Liver (tissue), 10 donors: ENCODE measurements at places on chromosomes 2 and 18.

- DNase-seq: no peak
These were observed 370.7 kb upstream of the MEX3C start for GRCh38 chr18:51568151-51568550.

DNA sequence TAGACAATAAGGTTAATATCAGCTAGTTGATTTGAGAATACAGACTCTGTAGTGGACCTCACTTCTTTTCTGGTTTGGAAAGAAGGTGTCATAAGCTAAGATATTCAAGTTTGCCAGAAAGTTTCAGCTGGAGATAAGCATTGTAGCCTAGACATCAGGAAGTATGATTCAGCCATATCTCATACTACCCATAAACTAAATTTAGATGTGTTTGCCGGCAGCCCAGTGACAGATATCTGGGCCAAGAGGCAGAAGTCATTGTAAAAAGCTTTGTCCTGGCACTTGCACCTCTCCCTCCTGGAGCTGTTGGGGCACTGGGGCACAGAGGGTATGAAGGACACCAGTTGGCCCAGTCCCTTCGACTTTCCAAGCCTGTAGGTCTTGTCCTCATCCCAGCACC lies 128.0 kb downstream of the EPHA4 start:
- DNase-seq: no peak

DNA sequence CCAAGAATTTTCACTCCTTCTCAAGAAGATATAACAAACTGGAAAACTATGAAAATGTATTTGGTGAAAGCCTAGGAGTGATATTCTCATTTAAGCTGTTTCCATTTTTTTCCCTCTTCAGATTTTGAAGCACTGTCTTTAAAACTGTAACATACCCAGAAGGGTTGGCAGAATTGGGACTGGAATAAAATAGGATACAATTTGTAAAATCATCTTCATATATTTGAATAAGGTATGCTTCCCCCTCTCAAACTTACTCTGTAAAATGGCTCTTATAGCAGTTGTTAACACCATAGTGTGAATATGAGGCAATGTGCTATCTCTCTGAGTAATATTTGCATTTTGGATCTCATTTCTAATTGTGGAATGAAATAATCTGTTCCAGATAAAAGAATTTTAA lies 676.4 kb downstream of the ARHGAP15 start:
- DNase-seq: no peak

GRCh38 chr2:153214337-153214736 lies 264.2 kb downstream of the RPRM start:
- DNase-seq: no peak

GRCh38 chr18:44857081-44857480 lies 176.4 kb downstream of the SETBP1 start:
- no peak for DNase-seq

DNA sequence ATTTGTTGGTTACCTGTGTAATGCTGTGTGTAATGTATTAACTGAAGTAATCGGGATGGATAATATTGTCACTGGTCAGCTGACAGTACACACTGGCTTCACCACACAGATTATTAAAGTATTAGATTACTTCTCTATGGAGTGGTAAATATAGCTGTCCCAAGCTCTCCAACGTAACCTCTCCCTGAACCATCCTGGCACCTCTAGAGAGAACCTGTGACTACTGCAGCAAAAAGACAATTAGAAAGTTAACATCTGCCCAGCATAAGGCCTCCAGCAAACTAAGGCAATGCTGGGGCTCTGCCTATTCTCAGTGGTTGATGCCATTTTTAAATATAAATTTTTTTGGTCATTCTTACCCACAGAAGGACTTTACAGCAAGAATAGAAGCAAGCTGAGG lies 351.3 kb downstream of the GPD2 start:
- DNase-seq: no peak

DNA sequence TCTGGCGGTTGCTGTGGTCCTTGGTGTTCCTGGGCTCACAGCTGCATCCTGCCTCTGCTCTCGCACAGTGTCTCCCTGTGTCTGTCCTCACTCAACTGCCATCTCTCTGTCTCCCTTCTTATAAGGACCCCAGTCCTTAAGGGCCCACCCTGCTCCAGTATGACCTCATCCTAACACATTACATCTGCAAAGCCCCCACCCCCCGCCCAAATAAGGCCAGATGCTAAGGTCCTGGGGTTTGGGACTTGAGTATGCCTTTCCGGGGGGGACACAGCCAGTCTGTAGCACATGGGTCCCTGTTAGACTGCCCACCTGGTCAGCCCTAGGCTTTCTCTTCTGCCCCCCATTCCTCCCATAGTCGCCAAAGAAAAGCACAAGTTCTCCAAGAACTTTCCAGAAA lies 40.7 kb downstream of the FER1L5 start:
- DNase-seq: no peak

GRCh38 chr2:79292958-79293315 lies 133.4 kb upstream of the REG3A start:
- DNase-seq: no peak

DNA sequence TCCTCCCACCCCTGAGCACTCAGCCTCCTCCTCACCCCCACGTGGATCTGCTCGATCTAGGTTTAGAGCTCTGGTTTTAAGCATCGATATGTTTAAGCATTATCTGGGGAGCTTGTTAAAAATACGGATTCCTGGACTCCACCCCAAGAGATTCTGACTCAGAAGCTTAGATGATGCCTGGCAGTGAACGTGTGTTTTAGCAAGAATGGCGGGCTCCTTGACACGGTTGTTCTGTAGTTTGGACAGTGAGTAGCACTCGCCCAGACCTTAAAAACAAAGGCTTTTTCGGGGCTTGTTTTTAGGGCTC lies 47.3 kb downstream of the LDLRAD4 start:
- no peak for DNase-seq

- DNase-seq: no peak
These were observed 14.4 kb upstream of the EGR4 start for GRCh38 chr2:73307720-73308119.

- no peak for DNase-seq
These were observed 73.1 kb downstream of the KCNS3 start for GRCh38 chr2:17951563-17951962.

DNA sequence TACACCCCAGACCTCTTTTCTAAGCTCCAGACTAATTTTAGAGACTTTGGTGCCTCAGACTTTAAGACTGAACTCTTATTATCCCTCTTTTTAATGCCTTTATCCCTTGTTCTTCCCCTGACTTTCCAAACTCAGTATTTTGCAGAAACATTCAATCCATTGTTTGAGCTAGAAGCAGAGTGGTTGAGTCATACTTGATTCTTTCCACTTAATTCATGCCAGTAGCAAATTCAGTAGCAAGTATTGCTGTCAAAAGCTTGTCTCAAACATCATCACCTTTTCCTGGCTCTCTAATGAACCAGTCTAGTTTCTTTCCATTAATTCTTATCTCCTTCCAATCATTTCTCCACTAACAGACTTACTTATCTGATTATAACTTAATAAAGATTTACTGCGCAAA lies 699.7 kb upstream of the ZNF804A start:
- DNase-seq: no peak

DNA sequence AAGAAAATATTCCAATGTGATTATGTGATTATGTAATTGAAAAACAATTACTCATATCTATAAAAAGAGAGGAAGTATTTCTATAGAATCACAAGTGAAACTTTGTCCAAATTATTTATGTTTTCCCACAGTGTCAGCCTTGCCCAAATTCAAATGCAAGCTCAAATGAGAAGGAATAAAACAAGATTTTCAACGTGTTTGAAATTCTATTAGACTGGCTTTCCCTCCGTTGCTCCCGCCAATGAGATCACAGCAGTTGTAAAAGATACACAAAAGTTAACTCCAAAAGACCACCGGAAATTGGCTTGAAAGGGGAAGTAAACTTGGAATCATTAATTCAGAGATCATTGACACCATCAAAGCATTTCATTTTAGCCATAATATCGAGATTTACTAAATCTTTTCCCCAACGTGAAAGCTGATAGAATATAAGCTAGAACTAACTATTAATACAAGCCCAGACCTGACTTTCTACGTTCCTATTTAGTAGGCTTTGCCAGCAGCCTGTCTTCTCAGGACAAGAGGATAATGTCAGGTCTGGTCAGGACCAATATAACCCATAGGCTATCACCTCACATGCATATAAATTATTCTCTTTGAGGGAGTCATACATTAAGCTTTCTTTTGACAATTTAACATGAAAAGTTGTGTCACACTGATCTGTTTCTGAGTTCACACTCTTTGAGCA lies 222.6 kb upstream of the CHAC2 start:
- DNase-seq: no peak

GRCh38 chr2:237696461-237696860 lies 69.1 kb downstream of the LRRFIP1 start:
- no peak for DNase-seq

DNA sequence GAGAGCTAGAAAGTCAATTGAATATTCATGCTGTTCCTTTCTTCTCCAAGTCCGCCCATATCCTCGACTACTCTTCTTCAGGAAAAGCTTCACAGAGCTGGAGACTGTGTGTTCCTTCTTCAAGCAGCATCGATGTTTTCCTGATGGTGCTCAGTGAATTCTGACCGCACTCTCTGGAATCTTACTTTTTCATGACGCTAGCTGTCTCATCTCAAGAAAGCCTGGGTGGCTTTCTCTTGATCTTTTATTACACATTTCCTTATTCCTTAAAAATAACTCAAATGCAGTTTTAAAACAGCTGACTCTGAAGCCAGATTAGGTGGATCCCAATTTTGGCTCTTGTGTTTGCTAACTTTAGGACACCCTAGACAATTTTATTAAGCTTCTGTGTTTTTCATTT lies 1245.1 kb upstream of the LRRTM1 start:
- DNase-seq: no peak

- DNase-seq: no peak
These were observed 135.4 kb upstream of the PIEZO2 start for GRCh38 chr18:11284811-11285210.

- DNase-seq: no peak
These were observed 352.1 kb downstream of the RBM43 start for GRCh38 chr2:150909613-150910012.

- no peak for DNase-seq
These were observed 807.5 kb downstream of the DCC start for GRCh38 chr18:53147472-53147871.

GRCh38 chr2:177338177-177338721 lies 54.3 kb upstream of the AGPS start:
- DNase-seq: no peak

GRCh38 chr2:108200569-108200968 lies 39.2 kb upstream of the SULT1C3 start:
- DNase-seq: no peak

GRCh38 chr2:11753886-11754699 lies 7.7 kb downstream of the LPIN1 start:
- DNase-seq: no peak

DNA sequence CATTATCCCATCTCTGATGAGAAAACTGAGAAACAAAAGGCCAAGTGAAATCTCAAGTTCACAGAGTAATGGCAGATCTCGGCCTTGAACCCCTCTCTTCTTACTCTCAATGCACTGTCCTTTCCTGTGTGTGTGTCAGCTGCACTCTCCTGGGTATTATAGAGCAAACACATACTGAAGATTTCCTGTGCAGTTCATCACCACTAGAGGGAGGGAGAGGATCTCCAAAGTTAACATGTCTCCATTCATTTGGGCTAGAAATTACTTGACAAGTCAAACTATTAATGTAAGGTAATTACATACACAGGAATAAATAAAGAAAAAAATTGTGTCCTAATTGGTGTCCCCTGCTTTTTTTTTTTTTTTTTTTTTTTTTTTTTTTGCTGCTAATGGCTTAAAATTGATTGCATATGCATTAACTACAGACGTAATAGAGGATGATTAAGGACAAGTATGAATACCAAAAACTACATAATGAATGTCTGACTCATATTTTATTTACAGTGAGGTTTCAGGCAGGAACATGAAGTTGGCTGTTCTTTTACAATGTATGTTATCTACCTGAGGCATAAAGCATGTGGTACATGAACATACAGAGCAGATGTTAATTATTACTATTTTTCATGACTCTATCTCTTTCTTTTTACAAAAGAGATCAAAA lies 269.2 kb downstream of the NYAP2 start:
- no peak for DNase-seq

DNA sequence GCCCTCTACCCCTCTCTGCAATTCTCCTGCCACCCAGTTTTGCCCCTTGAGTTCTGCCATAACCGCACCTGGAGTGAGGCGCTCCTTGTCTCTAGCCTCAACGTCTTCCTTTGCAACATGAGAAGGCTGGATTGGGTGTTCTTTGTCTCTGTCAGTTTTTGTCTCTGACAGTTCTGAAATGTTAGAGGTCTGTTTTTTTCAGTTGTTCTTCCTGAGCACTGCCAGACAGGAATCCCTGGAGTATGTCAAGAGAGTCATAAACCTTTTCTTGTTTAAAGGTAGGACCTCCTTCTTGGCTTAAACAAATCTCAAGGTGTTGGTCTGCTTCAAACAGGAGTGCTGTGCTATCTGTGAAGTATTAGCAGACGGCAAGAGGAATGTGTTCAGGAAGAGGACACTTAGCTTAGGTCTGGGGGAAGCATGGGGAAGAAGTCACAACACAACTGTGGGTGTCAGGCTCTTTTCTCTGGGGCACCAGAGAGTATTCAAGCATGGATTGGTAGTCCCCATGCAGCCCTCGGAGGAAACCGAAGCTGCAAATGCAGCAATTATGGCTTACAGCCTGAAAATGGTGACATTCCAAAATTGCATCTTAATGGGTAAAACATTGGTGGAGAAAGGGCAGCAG lies 32.3 kb downstream of the AFF3 start:
- DNase-seq: no peak

- DNase-seq: no peak
These were observed 121.6 kb downstream of the SP100 start for GRCh38 chr2:230537531-230537976.

- DNase-seq: no peak
These were observed 29.0 kb upstream of the CATIP start for GRCh38 chr2:218327451-218328210.

GRCh38 chr2:168851674-168852320 lies 38.4 kb downstream of the SPC25 start:
- DNase-seq: peak; percentile 92

DNA sequence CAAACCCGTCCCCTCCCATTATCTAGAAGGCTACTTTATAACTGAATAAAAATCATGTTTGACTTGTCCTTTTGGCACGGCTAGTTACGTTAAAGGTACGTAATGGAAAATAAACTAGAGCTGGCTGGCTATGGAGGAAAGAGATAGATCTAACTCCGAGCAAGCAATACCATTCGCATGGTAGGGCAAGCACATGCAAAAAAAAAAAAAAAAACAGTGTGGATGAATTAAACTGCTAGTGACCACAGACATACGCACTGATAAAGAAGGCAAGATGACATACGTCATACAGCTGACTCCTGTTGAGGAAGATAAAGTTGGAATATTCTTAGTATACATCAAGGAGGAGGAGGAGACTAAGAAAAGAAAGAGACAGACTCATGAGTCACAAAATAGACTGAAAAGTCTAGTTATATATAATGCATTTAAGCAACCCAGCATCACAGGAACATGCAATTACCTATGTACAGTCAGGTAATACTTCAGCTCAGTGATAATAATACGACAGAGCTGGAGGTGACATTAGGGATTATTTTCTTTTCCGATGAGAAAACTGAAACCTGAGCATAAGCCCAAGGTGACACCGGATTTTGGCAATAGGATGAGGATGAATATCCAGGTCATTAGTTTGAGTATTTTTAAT lies 37.9 kb upstream of the NARS1 start:
- no peak for DNase-seq

GRCh38 chr18:80010551-80010906 lies 22.2 kb upstream of the TXNL4A start:
- DNase-seq: no peak

GRCh38 chr2:122999258-122999657 lies 1025.8 kb upstream of the CNTNAP5 start:
- DNase-seq: no peak
